Cardiac muscle cell (in vitro differentiated cells and primary cell): ENCODE measurements at places on chromosomes 6 and 20.

GRCh38 chr6:153192943-153193885 lies 62.1 kb upstream of the RGS17 start:
- no peak for DNase-seq

GRCh38 chr6:155248008-155249001 lies 15.5 kb upstream of the CLDN20 start:
- peak; percentile 43 for DNase-seq

DNA sequence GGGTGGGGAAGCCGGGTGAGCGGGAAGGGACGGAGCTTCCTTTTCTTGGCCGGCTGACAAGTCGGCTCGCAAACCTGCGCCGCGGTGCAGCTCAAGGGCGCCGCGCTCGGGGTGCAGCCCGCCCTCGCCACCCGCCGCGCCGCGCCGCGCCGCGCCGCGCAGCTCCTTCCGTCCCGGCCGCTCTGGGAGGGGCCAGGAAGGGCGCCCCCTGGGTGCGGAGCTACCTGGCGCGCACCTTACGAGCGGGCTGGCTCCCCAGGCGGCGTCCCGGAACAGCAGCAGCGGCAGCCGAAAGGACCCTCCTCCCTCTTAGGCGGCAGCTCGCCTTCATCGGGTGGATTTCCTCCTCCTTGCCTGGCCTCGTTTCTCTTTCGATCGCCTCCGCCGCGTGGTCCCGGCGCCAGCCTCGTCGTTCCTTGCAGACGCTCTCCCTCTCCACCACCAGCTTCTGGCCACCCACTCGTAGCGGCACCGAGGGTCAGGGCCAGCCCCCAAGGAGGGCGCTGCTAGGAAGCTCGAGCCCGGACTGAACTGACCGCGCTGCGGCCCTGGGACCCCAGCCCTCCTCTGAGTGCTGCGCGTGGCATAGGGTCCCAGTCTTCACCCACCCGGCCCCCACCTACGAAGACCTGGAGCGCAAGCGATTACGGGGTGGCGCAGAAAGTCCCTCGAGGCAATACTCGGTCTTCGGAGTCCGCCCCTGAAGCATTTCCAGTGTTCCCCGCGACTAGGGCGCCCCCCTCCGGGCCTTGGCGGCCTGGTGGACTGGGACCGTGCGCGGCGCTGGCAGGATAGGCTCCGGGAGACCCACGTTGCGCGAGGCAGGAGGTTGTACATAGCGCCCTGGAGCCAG lies at the start of gene MAP3K5:
Gene MAP3K5 (minus strand): TSS at position 68 of the 853 bp plus-strand sequence. CDS start 320 bp downstream, outside the sequence.
- peak; percentile 95 for DNase-seq

- DNase-seq: no peak
Measured at GRCh38 chr6:166615059-166615770, 11.8 kb downstream of the RPS6KA2 start.

DNA sequence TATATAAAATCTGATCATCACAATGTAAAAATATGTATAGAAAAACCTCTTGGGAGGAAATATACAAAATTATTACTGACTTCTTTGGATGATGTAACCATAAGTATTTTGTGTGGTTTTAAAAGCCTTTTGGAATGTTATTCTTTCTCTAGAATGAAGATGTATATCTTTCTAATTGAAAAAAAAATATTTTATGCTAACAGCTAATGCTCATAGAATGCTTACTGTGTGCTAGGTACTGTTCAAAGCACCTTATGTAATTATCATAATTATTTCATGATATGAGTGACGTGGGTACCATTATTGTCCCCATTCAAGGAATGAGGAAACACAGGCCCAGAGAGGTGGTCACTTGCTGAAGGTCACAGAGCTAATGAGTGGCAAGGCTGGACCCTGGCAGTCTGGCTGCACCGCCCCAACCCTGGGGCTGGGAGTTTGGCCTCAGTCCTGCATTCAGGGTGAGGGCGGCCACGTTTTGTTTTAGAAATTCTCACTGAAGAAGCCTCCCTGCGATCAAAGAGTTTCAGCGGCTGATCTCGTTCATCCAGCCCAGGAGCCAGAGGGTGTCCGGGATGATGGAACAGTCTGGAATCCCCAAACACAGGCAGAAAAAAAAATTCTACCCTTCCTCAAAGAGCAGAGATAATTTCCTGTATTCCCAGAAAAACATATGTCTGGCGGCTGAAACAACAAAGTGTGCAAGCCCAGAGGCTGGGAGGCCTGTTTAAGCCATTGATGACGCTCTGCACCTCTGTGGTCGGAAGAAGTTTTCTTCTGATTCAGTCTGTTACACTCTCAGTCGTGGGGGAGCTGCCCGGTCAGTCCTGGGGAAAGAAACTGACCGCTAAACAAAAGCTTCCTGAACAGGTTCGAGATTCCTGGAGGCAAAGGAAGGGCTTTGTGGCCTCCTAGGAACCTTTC lies 37.3 kb downstream of the TFEB start:
- peak; percentile 92 for DNase-seq

- peak; percentile 75 for DNase-seq
Measured at GRCh38 chr6:135537741-135538301, 40.3 kb upstream of the AHI1 start.

- DNase-seq: no peak
Measured at GRCh38 chr20:18988701-18989100, 175.1 kb downstream of the SCP2D1 start.

GRCh38 chr6:3789018-3789895 lies 37.7 kb upstream of the PXDC1 start:
- DNase-seq: no peak

DNA sequence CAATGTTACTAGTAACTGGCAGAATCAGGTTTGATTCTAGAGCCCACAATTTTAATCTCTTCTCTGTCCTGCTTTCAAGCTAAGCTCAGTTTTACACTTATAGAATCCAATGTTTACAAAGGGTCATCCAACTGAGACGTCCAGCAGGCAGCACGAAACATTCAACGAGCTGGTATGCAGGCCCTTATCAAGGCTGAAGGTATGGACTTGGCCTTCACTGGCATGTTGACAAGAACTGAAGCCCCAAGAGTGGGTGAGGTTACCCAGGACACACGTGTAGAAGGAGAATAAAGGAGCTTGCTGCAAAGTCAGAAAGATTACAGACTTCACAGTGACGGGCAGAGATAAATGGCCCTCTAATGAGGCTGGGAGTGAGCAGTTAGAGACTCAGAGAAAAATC lies 187.4 kb downstream of the KIF16B start:
- DNase-seq: no peak

GRCh38 chr6:161029195-161029809 lies 37.7 kb downstream of the MAP3K4 start:
- DNase-seq: peak; percentile 73

GRCh38 chr6:53517021-53517420 lies 27.9 kb downstream of the GCLC start:
- no peak for DNase-seq

DNA sequence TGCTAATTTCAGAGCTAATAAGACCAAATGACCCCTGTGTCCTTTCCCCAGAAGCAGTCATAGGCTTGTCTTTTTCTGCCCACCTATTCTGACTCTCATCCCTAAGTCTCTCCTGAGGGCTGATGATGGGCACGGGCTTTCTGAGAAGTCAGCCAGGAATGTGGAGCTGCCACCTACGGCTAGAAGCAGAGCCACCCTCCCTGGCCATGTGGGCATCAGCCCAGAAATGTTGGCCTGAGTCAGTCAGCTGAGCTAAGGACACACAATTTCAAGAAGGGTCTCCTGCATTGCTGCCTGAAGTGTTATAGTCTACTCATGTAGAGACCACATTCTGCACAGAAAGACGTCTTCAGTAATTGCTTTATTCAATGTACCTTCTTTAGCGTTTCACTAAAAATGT lies 17.1 kb downstream of the MYLIP start:
- no peak for DNase-seq

DNA sequence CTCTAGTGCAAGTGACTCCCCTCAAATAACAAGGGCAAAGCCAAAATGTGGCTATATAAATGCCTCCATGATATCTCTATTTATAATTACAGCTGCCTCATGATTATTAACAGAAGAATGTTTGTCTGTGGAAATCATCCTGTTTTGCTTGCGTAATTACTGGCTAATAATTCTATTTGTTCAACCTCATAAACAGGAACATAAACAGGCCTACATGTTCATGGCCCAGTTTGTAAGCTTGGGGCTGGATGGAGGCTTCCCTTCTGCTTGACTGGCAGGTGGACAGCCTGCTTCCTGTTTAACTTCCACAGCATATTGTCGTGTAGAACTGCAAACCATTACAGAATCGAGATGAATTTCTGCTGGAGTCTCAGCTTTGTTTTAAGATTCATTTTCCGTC lies 766.0 kb upstream of the MAP3K7 start:
- no peak for DNase-seq

DNA sequence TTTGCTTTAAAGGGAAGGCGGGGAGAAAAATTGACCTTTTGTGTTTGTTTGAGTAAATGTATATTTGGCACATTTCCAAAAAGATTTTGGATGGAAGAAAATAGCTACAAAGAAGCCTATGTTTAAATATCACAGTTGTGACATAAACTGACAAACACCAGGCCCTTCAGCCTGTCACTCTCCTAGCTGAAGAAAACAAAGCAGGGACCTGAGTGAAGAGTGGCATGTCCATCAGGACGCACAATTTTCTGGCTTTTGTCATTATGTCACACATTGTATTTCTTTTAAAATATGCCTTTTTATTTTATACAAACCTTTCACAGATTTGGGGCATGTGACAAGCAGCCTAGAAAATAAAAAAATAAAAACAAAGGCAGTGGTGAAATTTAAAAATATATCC lies 241.2 kb downstream of the OGFRL1 start:
- DNase-seq: no peak

DNA sequence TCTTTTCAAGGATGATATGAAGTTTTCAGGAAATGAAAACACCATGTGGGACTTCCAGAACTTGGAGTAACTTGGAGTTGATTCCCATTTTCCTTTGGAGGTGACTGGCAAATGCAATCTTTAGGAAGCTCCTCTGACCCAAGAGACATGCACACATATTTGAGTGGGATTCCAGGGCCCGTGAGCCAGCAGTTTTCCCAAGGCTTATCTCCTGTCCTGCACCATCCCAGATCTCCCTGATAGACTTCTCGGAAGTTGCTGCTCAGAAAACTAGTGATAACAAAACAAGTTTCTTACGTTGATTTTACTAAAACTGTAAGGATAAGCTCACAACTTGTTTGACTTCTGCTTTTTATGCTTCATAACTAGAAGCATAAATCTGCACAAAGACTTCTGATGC lies 25.6 kb downstream of the SLC35F1 start:
- no peak for DNase-seq

DNA sequence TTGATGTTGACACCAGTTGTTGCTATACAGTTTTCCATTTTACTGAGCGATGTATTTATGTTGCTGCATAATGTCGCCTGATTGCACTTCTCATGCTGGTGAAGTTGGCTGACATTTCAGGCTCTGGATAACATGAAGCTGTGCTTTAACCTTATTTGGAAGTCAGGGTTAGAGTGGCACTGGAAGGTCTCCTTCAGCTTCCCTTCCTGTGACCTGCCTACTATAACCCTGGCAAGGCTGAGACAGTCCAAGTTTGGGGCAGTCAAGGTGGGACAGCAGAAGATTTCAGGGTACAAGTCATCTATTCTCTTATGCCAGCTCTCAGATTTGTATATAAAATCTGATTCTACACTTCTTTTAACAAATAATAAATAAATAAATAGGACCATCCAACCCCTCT lies 127.6 kb downstream of the AIG1 start:
- no peak for DNase-seq

DNA sequence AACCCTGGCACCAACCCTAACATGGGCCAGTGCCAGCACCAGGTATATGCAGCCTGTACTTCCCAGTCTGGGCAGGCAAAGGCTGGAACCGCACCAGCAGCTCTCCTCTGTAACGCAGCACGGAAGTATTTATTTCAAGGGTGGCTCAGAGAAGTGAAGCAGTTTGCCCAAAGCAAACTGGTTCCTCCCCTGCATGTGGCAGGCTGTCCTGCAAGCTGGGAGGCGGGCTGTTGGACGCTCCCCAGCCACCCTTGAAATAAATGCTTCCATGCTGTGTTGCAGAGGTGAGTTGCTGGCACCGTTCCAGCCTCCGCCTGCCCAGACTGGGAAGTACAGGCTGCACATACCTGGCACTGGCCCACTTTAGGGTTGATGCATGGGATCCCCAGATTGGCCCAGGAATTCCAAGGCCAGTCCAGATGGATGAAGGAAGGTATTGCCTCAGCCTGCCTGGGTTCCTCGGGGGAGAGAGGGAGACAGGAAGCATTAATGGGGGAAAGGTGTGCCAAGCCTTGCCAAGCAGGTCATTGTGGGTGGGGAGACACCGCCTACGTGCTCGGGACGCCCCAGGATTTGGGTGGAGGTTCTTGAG lies 49.8 kb downstream of the PPARD start:
- DNase-seq: no peak

DNA sequence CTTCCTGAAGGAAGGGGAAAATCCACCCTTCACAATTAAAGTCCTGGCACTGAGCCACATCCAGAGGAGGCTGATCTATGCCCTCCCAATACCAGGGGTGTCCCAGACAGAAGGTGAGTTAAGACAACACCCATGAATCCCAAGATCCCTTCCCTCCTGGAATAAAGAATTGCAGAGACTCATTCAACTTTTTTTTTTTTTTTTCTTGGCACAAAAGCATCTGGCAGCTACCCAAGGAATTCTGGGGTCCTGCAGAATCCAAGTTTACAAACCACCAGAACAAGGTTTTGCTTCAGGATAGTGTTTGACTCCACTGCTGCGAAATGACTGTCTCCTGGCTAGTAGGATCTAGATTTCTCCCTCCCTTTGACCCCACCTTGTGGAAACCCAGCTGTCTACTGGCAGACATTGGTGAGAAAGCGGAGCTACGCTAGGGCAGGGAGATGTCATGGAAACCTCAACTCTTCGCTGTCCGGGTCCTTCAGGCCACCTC lies 37.4 kb downstream of the JAG1 start:
- no peak for DNase-seq

DNA sequence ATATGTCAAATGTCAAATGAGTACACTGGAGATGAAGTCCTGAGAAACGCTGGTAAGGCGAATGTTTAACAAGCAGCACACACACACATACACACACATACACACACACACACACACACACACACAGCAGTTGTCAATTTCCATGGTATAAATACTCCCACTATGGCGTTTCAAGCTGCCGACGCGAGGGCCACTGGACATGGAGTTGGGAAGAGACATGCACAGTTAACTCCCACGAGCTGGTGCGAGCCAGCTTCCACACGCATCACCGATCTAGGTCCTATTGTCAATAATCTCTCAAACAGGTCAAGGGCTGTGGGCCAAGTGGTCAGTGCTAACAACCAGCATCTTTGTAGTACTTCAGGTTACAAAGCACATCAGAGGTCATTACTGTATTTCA lies 58.9 kb downstream of the TRERF1 start:
- no peak for DNase-seq

GRCh38 chr20:54221353-54221752 lies 13.5 kb downstream of the PFDN4 start:
- DNase-seq: no peak

DNA sequence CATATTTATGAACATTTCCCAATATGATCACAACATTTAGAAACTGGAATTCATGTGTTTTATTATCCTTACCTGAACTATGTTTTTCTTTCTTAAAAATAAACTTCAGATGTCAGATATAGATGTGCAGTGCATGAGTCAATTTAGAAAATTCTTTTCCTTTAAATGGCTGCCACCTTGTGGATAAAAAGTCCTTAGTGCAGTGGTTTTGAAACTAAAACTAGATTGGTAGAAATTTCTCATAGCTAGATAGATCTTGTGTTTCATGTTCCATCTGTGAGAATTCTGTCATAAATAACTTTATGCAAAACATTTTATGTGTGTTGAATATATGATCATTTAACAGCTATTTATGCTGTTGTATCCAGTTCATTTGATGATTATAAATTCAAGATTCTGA lies 134.9 kb downstream of the KLHL32 start:
- peak; percentile 59 for DNase-seq
